Globus pallidus (tissue), 1 donor: ENCODE measurements at places on chromosomes 7 and 10.

GRCh38 chr7:123972831-123973230 lies 47.8 kb downstream of the SPAM1 start:
- DNase-seq = no peak

GRCh38 chr7:150520145-150520544 lies 5.5 kb downstream of the GIMAP7 start:
- no peak for DNase-seq

DNA sequence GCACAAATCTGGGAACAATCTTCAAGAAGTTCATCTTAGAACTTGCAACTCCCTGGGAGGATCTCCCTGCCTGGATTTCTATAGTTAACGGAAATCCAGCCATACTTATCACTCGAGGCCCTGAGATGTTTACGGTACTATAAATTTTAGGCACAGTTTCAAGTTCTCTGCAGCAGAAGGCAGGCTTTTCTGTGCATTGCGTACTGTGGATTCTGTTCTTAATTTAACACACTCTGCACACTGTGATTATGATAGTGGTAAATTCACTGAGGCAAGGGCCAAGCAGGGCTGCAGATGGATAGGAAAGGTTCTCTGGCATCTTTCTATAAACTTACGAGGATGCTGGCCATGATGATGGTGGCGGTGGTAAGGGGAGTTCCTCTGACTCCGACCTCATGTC lies 10.6 kb downstream of the INHBA start:
- no peak for DNase-seq

DNA sequence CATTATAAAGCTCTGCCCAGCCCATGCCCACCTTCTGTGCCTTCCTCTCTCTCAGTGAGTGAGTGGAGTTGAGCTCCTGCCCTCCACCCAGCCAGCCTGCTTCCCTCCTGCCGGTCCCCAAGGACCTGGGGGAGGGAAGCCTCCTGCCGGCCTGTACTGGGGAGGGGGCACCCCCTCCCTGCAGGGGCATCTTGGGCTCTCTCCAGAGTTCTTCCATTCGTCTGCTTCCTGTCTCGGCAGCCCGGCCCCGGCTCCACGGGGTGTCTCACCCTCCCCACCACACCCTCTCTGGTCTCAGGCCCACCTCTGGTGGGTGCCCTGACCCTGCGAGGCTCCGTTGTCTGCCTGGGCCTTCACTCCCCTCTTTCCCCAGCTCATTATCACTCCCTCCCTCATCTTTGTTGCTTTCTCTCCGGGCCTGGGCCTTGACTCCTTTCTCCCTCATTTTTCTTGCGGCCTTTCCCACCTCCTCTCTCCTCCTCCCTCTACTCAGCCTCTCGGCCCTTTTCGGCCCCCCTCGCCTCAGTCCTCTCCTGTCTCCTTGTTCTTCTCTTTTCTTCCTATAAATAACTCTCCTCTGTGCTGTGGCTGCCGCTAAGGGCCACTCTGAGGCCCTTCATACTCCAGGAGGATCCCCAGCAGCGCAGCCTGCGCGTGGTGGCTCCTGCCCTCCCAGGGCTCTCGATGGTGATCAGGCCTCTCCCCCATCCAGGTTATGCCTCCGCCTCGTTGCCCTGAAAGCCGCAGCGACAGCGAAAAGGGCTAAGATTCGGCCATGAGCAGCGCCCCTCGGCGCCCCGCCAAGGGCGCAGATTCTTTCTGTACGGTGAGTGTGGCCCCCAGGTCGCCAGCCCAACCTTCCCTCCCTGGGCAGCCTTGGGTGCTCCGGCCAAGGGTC lies 2.1 kb downstream of the SLC4A2 start:
- DNase-seq = no peak

DNA sequence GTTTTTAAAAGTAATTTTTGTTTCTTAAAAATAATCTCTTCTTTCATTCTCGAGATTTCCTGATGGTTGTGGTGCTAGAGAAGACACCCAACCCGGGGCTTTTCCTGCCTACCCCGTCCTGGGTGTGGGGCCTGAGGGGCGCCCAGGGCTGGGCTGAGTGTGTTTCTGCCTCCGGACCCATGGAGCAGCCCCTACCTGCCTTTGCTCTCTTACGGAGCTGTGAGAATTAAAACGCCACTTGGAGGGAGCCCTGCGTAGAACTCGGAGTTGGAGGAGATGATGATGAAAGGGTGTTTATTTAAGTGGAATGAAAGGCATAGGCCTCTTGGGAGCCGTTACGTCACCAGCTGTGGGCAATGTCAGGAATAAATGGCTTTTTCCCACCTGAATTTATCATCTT lies 261.8 kb upstream of the SHH start:
- DNase-seq = no peak

DNA sequence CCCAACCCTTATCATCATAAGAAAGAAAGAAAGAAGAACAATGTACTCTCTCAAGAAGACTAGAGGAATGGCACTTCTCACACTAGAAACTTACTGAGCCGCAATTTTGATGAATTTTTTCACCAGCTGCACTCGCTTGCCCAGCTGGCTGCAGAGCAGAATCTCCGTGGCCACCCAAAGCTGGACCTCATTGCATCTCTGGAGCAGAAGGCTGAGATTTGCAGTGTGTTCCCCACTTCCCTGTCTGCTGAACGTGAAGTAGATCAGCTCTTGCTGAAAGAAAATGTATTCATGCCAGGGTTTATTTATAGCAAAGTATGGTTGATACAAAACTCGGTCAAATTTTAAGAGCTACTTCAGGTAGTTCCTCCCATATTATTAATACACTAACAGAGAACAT lies 199.3 kb upstream of the CDCA7L start:
- no peak for DNase-seq

GRCh38 chr10:75191821-75192568 lies 18.6 kb upstream of the VDAC2 start:
- no peak for DNase-seq

DNA sequence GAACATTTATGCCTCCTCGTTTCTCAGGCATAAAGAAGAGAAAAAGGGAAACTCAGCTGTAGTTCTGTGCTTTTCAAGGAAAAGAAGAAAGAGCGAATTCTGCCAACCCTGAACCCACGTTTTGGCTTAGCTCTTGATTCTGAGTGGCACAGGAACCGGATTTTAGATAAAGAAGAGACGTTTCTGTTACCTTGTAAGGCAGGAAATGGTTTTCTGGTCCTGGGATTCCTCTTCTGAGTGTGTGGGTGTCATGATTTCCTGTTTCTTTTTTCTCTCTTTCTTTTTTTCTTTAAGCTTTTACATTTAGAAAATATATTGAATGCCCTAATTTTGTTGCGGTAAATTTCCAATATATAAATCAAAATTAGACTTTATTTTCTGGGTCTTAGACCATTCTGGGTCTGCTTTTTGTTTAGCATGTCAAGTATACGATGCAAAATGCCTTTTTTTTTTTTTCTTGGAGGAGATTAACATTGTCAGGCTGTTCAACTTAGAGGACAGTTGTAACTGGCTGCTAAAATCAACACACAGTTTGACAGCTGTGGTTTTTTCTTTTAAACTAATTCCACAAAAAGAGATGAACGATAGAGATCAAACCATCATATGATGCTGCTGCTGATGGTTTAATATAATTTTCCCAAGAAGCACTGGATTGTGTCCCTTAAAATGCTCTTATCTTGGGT lies 190.8 kb downstream of the GATA3 start:
- no peak for DNase-seq

GRCh38 chr10:113491967-113492565 lies 60.8 kb upstream of the HABP2 start:
- DNase-seq = no peak

- DNase-seq = no peak
Observed at GRCh38 chr10:69838853-69839252, 37.1 kb downstream of the COL13A1 start.

DNA sequence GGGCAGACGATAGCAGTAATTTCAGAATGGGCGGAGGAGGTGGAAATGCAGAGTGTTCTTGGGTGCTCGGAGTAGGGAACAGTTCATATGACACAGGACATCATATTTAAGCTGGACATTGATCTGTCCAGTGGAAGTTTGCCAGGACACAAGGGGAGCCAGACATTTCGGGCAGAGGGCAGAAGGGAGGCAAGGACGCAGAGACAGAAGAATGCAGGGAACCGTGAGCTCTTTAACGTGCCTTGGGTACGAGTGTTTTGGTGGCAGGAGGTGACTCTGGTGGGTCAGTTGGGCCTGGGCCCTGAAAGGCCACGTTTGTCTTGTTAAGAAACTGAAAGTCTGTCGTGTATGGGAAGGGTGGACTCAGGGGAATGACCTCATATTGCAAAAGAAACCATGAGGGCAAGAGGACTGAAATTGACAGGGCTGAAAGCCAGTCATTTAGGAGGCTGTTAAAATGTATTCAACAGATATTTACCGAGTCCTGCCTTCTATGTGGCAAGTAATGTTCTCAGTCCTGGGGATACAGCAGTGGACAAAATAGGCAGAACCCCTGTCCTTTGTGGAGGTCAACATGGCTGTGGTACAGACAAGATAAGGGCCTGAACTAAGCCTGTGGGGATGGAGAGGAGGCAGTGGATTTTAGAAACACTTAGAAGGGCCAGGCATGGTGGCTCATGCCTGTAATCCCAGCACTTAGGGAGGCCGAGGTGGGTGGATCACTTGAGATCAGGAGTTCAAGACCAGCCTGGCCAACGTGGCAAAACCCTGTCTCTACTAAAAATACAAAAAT lies 2.2 kb downstream of the OPTN start:
- no peak for DNase-seq

- DNase-seq = no peak
Observed at GRCh38 chr10:90418869-90419652, 438.8 kb downstream of the HTR7 start.

DNA sequence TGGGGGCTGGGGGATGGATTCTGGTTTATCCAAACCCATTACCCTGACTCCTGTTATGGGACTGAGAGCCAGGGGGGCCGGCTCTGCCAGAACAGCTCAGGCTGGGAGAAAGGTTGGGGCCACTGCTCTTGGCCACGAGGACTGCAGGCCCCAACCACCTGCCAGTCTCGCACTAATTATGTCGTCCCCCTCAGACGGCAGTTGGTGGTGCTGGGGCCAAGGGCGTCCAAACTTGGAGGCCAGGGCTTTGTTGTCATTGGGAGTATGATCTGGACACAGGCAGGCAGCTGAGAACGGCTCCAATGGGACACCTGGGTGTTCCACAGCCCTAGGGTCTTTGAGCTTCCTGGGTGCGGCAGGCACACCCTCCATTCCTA lies 34.7 kb downstream of the DRGX start:
- DNase-seq = no peak

- no peak for DNase-seq
Observed at GRCh38 chr10:28125701-28126100, 126.8 kb upstream of the ODAD2 start.

GRCh38 chr10:47143072-47143471 lies 156.9 kb upstream of the GDF10 start:
- DNase-seq = no peak

DNA sequence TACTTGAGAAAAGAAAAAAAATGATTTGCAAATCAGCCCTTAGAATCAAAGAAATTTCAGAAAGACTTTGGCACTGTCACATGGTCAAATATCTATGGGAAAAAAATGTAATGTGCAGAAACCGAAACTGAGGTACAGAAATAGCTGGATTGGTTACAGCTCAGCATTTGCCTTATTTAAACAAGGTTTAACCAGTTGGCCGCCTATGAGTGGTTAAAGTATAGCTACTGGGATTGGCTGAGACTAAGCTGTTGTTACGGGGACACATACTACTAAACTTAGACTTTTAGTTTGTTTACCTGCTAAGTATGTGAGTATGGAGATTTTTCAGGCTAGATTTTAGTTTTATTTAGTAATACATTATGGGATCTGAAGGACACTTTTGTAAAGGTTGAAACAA lies 38.6 kb downstream of the SFTPD start:
- no peak for DNase-seq

DNA sequence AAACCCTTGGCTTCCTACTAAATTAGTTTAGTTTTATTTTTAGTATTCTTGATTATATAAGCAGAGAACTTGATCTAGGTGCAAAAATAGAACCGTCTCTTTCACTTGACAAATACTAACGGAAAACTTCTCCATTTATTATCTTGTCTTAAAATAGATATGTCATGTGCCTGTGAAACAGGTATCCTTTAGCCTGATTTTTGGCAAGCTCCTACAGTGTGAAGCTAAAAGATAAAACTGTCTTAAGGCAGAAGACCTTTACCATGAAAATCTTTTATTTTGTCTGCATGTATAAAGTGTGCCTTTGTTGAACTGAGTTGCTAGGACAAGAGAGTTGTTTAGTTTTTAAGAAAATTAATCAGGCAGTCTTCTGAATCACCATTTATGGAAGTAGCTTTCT lies 90.6 kb downstream of the CYP51A1 start:
- no peak for DNase-seq

DNA sequence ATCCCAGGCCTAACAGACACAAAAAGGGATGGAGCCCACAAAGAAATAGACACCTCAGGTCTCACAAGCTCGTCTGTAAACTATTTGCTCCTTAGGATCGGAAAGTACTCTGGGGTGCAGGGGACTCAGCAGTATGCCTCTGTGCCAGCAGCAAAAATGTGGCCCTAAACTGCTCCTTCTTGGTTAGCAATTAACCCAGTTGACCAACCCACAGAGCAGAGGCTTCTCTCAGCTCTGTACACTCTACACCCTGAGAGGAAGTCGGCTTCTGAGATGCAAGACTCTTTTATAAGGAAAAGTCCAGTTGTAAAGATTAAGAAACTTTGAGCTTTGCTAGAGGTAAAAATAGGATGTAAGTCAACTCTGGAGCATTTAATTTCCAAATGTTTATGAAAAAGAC lies 156.3 kb upstream of the PRSS58 start:
- DNase-seq = no peak

- DNase-seq = no peak
Observed at GRCh38 chr10:94088926-94089381, 95.2 kb downstream of the PLCE1 start.

GRCh38 chr10:58473976-58474375 lies 38.7 kb upstream of the BICC1 start:
- DNase-seq = no peak

DNA sequence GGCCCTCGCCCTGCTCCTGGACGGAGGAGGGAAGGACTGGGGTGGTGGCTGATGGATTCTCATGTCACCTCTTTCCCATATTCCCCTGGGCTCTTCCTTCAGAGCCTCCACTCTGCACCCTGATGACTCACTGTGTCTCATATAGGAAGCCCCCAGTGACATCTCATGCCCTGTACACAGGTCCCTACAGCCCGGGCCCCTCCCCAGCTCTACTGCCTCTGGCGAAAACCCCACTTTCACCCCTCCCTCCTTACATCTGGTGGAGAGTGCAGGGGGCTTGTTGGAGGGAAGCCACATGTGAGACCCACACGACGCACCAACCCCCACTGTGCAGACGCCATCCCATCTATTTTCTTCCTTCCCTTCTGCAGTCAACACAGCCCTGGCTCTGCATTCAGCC lies 72.8 kb upstream of the ZNF479 start:
- no peak for DNase-seq
